Hematopoietic multipotent progenitor cell treated with erythropoietin and hydrocortisone succinate and interleukin-3 and kit ligand, for 8 days (in vitro differentiated cells): ENCODE measurements at places on chromosomes 12 and 14.

DNA sequence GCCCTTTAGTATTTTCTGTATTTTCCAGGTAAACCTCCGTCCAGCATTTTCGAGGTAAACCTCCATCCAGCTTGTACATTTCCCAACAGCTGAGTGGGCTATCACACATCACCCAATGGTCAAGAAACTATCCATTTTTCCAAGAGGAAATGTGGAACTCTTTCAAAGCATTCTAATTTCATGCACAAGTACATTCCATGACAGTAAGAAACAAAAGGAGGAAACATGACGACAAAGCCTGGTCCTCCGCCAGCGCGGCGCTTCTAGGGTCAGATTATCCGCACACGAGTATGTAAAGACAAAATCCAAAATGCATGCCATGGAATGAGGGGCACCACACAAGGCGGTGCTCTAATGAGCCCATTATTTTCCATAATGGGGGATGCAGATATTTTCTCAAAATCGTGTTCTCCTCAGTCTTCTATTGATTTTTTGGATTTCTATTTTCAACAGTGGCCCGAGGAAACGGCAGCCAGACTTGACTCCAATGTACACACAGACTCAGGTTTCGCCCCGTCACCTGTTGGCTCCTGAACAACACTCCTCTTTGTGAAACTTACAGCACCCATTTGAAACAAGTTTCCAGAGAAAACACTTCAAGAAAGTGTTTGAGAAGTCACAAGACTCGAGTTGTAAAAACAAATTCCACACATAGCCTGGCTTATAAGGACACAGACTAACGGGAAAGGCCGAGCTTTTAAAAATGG is 107.4 kb downstream of the PRICKLE1 start:
- no peak for DNase-seq

DNA sequence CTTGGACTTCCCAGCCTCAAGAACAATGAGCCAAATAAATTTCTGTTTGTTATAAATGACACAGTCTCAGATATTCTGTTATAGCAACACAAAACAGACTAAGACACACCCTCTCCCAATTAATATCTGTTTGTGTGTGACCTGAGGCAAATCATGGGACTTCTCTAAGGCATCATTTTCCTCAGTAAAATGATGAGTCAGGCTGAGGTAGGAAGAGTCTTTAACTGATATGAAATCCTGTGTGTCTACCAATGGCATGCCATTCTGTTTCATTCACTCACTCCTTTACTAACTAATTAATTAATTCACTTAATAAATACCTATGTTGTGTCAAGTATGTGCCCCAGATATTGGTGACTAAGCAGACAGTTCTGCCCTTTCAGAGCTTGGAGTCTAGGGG is 258.4 kb upstream of the CRY1 start:
- DNase-seq = no peak

DNA sequence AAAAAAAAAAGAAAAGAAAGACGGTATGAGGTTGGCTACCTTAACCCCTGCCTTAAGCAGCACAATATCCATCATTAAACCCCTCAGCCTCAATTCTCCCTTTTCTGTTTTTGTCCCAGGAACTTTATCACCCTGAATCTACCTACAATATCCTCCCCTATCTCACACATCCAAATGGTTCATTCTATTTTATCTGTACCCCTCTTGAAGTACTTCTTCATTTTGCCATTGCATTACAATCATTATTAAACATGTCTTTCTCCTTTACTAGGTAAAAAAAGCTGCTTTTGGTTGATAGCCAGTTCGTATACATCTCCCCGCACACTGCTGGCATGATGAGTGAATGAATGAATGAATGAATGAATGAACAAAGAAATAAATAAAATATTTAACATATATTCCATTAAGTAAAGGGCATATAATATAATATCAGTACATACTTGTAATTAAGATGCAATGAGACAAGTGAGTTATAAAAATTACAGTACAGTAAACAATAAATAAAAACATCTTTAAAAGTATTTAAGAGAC is 364 bp upstream of the GPR65 start:
- no peak for DNase-seq

DNA sequence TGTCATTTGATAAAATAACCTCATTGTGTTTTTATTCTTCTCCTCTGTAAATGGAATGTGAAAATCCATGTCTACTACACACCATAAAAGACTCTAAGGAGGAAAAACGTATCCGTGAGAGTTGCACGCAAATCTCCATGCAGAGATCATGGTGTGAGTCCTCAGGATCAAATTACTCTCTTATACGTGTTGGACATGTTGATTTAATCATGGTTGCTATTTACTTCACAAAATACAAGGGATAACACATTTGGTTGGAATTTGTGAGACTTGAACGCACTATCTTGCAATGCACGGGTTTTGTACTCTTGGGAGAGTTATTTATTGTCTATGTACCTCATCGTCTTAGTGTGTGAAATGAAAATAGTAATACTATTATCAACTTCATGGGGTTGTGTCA is 128.0 kb upstream of the RASSF8 start:
- no peak for DNase-seq

GRCh38 chr12:131242741-131243496 is 289.2 kb downstream of the ADGRD1 start:
- peak; percentile 90 for DNase-seq

GRCh38 chr12:47636908-47637780 is 68.7 kb downstream of the RPAP3 start:
- peak; percentile 70 for DNase-seq

DNA sequence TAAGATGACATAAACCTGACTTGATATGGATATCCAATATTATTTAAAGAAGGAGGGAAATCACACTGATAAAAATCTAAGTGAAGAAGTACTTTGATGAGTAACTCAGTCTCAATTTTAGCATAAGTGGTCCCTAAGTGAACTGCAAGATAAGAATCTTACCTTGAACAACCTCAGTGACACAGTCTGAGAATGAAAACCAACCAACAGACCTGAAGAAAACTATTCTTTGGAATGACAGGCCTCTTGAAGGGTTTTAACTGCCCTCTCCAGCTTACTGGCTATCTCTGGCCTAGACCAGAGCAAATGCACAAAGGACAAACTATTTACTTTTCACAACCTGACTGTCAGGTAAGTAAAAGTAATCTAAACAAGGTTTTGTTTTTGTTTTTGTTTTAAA is 44.7 kb downstream of the CPM start:
- DNase-seq = no peak

DNA sequence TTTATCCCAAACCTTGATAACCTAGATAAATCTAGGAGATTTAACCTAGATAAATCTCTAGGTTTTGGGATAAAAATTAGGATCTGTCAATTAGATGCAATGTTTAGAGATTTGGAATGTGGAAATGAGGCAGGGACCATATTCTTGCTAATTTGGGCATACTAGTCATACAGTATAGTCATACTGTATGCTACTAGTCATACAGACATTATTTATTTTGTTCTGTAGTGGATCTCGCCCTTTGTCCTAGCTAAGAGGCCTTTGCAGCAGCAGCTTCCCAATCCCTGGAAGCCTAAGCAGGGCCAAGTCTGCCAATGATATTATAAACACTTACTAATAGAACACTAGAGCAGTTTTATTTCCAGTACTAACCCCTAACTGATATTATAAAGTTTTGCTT is 136.4 kb downstream of the CEP128 start:
- no peak for DNase-seq

DNA sequence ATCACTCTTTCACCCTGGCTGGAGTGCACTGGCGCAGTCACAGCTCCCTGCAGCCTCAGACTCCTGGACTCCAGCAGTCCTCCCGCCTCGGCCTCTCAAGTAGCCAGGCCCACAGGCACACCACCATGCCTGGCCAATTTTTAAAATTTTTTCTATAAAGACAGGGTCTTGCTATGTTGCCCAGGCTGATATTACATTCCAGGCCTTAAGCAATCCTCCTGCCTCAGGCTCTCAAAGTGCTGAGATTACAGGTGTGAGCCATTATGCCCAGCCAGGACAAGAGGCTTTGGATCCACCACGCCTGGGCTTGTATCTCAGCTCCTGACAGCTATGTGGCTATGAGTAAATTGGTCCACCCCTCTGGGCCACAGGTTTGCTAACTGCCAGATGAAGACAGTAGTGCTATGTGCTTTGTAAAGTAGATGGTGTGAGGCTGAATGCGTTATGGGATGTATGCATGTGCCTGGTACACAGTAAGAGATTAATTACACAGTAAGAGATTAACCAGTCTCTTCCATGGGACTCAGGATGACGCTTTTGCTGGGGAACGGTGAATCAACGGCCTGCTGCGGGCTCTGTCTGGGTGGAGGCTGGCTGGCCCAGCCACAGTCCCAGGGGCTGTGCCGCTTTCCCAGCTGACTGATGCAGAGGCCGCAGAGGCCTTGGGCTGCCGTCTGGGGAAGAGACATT is 53.3 kb upstream of the NCOR2 start:
- no peak for DNase-seq

GRCh38 chr12:128916425-128916824 is 63.1 kb downstream of the GLT1D1 start:
- DNase-seq = no peak

DNA sequence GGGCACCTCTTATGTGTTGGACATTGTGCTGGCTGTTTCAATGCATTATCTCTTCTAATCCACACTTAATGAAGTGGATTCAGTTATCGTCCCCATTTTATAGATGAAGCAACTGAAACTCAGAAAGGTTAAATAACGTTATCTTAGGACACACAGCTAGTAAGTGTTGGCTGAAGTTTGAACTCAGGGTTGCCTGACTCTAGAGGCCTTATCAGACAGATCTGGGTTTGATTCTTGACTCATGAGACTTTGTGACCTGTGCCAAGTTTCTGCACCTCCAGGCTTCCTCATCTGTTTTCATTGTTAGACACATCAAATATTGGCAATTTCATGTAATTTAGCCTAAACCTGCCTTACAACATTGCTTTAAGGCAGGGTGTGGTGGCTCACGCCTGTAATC is 18.2 kb upstream of the IRF2BPL start:
- peak; percentile 96 for DNase-seq
